ENCODE measurements at places on chromosomes 5 and 9.

GRCh38 chr9:130482463-130482862 is 37.7 kb downstream of the ASS1 start:
- no peak for DNase-seq

GRCh38 chr5:62631909-62632580 is 53.4 kb downstream of the LRRC70 start:
- no peak for DNase-seq

- DNase-seq = no peak
Measured at GRCh38 chr5:56740868-56741267, 74.5 kb upstream of the MAP3K1 start.

- peak; percentile 89 for DNase-seq
Measured at GRCh38 chr9:130824643-130825350, 10.3 kb upstream of the ABL1 start.

GRCh38 chr5:14794583-14795230 is 76.9 kb downstream of the ANKH start:
- DNase-seq = no peak

DNA sequence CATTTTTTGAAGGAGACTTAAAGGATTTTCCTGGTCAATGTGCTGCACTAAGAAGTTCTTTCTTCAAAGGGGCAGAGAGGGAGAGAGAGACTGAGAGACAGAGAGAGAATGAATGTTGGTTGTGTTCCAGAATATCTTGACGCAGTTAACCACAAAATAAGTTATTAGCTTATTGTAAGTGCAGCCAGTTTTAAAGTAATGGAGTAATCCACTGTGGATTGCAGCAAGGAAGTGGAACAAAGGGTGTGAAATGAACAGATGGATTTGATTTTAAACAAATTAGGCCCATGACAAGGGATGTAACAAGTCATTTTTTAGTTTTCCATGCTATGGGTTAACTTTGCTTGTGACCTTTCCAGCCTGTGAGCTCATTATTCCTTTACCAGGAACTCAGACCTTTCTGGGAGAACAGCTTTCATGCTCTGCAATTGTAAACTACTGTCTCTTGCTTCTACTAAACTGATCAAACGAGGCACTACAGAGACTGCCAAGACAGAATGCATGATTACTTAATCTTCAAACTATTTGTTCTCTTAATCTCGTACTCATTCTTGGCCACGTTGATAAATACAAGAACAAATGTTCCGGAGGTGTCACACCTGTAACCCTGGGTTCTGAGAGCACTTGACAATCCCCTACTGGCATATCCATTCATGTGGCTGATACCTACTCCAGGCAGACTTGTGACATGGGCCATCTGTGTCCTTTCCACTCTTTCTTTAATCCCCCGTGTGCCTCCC is 131.1 kb downstream of the TLE1 start:
- DNase-seq = peak; percentile 78

- DNase-seq = no peak
Measured at GRCh38 chr9:82167296-82167695, 178.7 kb downstream of the SPATA31D1 start.

DNA sequence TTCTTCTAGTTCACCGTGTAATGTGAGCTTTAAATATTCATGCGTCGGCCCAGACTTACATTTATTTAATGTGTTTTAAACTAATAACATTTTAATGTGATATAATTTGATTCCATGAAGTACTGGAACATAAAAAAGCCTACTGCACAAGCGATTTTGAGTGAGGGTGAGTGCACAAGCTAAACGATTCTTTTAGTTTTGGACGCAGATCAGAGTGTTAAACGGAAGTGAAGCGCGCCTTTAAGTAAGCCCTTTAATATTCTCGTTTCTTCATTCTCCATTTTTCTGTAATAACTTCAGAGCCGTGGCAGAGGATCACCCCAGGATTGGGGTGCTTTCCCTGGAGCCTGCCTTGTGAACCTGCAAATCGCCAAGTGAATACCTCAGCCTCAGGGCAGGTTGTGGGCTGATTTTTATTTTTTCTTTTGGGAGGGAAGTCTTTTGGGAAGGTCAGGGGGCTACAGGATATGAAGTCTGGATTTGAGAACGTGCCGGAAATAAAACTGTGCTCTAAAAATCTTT is 4.9 kb upstream of the PAX5 start:
- no peak for DNase-seq

- no peak for DNase-seq
Measured at GRCh38 chr9:104078596-104078995, 15.5 kb upstream of the SMC2 start.

Measured in muscle of arm (tissue), 14 donors.